RWPE2 (cell line): ENCODE measurements at places on chromosomes 13 and 19.

- DNase-seq = no peak
- H3K4me1 ChIP-seq = peaks cover 36% of the 10 kb centered on the region
- H3K27ac ChIP-seq = peak overlapping the region; percentile 99
- H3K4me3 ChIP-seq = no peak overlapping the region
Measured at GRCh38 chr13:94309997-94310855, 169.3 kb downstream of the DCT start.

DNA sequence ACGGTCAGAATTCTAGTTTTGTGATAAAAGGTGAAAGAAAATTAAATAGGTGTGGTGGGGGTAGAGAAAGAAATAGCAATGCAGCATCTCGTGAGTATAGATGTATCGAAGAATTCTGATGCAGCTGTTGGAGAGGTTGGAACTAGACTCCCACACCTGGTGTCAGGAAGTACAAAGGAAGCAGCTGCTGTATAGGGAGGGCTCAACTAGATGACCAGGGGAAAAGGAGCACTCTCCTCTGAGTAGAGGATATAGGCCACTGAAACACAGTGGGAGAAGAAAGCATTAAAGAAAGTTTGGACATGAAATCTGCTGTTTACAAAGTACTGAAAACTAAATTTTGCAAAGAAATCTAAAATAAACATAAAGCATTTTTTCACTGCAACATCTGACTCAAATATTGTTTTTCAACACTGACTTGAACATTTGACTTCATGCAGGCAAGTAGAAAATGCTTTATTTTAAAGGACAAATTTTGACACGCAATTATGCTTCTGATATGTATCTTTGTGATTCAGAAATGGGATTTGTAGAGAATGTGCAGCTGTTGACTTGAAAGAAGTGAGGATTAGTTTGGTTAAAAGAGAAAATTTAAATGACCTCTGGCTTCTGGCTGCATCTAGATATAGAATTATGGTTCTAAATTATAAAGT is 82.2 kb downstream of the MIPEP start:
- no peaks in the 10 kb centered on the region for H3K27me3 ChIP-seq
- H3K27ac ChIP-seq = no peak overlapping the region
- no peaks in the 10 kb centered on the region for H3K4me1 ChIP-seq

DNA sequence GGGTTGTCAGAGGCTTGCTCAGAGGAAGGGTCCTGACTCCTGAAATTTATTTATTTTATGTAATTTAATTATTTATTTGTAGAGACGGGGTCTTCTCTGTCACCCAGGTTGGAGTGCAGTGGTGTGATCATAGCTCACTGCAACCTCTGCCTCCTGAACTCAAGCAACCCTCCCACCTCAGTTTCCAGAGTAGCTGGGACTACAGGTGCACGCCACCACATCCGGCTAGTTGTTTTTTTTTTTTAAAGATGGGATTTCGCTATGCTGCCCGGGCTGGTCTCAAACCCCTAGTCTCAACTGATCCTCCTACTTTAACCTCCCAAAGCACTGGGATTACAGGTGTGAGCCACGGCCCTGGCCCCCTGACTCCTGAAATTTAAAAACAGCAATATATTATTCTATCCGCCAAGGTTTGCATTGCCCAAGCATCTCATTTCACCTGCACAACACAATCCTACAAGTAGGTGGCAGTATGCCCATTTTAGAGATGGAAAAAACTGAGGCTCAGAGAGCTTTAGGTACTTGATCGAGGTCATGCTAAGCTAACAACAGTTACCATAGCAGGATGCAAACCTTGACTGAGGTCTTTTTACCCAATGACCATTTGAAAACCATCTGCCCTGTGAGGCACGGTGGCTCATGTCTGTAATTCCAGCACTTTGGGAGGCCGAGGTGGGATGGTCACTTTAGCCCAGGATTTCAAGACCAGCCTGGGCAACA is 18.1 kb downstream of the ARHGEF18 start:
- H3K27ac ChIP-seq = no peak overlapping the region
- no peak for DNase-seq
- H3K4me1 ChIP-seq = peaks cover 9% of the 10 kb centered on the region
- H3K36me3 ChIP-seq = no peaks in the 10 kb centered on the region

GRCh38 chr13:110555601-110556223 is 5.8 kb downstream of the RAB20 start:
- no peak for DNase-seq
- H3K27ac ChIP-seq = no peak overlapping the region
- H3K4me1 ChIP-seq = peaks cover 4% of the 10 kb centered on the region
- H3K36me3 ChIP-seq = no peaks in the 10 kb centered on the region; the same call in 1 of the 2 replicates
- no peaks in the 10 kb centered on the region for H3K27me3 ChIP-seq

- no peaks in the 10 kb centered on the region for H3K27me3 ChIP-seq
- no peak overlapping the region for H3K4me3 ChIP-seq
- peak overlapping the region; percentile 65 for H3K27ac ChIP-seq
- H3K4me1 ChIP-seq = peaks cover 24% of the 10 kb centered on the region
Measured at GRCh38 chr13:105925496-105925895, 610.0 kb downstream of the EFNB2 start.

- DNase-seq = no peak
- no peaks in the 10 kb centered on the region for H3K4me1 ChIP-seq
- no peak overlapping the region for H3K4me3 ChIP-seq
- no peaks in the 10 kb centered on the region for H3K36me3 ChIP-seq
- no peaks in the 10 kb centered on the region for H3K27me3 ChIP-seq
Measured at GRCh38 chr13:58376775-58377174, 745.2 kb downstream of the PCDH17 start.

DNA sequence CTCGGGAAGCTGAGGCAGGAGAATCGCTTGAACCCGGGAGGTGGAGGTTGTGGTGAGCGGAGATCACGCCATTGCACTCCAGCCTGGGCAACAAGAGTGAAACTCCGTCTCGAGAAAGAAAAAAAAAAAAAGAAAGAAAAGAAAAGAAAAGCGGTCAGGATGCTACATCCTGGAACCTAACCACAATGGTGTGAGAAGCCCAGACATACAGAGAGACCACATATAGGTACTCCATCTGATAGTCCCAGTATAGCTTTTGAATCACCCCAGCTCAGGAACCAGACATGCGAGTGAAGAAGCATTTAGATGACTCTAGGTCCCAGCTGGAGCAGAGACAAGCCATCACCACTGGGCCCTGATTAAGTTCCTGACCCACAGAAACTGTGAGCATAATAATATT is 3.2 kb downstream of the IFNL1 start:
- no peak for DNase-seq
- no peak overlapping the region for H3K4me3 ChIP-seq
- no peaks in the 10 kb centered on the region for H3K36me3 ChIP-seq

DNA sequence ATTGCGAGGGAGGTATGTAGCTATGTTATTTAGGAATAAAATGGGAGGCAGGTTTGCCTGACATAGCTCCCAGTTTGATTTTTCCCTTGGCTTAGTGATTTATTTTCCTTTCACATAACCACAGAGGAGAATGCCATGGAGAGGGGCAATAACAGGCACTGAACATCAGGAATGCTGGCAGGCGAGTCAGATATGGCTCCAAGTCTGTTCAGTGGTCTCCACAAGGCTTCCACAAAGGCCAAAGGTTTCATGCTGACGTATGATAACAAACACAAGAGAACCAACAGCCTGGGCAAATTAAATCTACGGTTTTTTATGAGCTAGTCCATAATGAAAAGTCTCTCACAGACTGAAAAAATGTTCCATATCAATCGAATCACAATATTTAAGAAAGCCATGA is 66.7 kb downstream of the SUCLA2 start:
- no peak overlapping the region for H3K27ac ChIP-seq
- 0 out of 2 replicates have a peak, but pooled peaks cover 3% of the 10 kb centered on the region for H3K36me3 ChIP-seq
- no peak for DNase-seq
- no peak overlapping the region for H3K4me3 ChIP-seq

GRCh38 chr19:45780448-45781213 is 1.7 kb downstream of the DMPK start:
- H3K27me3 ChIP-seq = no peaks in the 10 kb centered on the region
- peak overlapping the region; percentile 82 for H3K27ac ChIP-seq
- H3K36me3 ChIP-seq = peaks cover 26% of the 10 kb centered on the region
- H3K4me1 ChIP-seq = peaks cover 27% of the 10 kb centered on the region
- DNase-seq = no peak

DNA sequence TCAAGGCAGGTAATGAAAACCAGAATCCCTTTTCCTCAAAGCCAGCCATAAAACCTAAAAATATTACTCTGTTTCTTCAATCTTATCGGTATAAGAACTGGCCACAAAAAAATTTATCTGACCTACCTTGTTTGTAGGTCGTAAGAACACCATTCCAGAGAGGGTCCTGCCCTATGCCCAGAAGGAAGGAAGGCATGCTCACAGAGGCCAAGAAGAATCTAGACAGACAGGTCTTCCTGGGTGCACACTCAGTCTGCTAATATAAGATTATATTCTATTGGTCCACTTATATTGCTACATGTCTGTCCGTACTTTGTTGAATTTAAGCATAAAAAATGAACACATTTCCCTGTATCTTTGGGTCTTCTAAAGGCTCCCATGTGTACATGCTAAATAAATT is 2136.1 kb upstream of the PCDH20 start:
- no peaks in the 10 kb centered on the region for H3K4me1 ChIP-seq
- no peak overlapping the region for H3K27ac ChIP-seq
- no peaks in the 10 kb centered on the region for H3K27me3 ChIP-seq

- H3K27ac ChIP-seq = peak overlapping the region; percentile 38
- peak overlapping the region; percentile 36 for H3K4me3 ChIP-seq
- H3K36me3 ChIP-seq = no peaks in the 10 kb centered on the region
- H3K27me3 ChIP-seq = no peaks in the 10 kb centered on the region
- peak; percentile 80 for DNase-seq
- H3K4me1 ChIP-seq = no peaks in the 10 kb centered on the region
Measured at GRCh38 chr19:56477429-56478338, 539 bp upstream of the ZNF667 start.

DNA sequence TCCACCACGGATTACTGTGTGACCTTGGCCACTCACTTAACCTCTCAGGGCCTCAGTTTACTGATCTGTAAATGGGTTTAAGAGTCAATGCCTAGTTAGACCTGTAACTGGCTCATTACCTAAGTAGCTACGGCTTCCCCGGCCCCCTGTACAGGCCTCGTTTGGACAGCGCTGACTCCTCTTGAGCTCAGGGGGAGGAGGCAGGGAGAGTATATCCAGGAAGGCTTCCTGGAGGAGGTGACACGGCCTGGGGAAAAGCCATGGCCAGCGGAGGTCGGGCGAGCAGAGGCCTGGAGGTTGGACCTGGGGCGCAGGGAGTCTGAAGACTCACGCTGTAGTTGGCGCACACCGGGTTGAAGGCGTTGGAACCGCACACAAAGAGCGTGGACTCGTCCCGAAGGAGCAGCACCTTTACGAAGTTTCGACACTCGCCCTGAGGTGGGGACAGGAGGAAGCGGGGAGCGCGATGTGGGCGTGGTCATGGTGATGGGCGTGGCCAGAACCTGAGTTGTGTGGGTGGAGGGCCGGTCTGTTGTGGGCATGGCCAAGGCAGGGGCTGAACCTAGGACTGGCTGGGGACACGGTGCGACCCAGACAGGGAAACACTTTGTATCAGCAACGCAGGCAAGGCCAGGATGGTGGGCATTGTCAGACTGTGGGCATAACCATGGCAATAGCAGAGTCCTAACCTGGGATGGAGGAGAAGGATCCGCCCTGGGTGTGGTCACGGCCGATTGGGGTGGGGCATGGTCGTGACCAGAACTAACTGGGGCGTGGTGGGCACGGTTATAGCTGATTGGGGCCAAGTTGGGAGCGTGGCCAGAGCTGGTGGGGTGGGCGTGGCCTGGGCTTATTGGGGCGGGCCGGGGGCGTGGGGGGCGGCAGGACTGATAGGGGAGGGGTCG is 3.6 kb downstream of the SEMA6B start:
- no peaks in the 10 kb centered on the region for H3K27me3 ChIP-seq
- H3K27ac ChIP-seq = no peak overlapping the region
- no peaks in the 10 kb centered on the region for H3K4me1 ChIP-seq
- H3K4me3 ChIP-seq = no peak overlapping the region
- no peak for DNase-seq
- no peaks in the 10 kb centered on the region for H3K36me3 ChIP-seq

DNA sequence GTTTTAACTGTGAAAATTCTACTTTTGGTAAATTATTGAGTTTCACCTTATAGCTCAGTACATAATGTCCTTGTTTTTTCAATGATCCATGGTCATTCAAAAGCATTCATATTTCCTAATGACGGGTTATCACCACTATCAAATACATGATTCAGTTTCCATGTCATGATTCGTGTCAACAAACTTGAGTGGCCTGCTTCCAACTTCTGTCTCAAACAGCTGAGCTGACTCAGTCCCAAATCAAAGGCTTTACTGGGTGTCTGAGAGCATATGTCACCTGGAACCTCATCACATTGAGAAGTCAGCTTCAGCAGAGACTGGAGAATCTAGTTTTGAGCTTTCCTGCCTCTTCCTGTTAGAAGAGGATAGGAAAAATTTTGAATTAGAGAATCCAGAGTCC is 40.3 kb upstream of the SGCG start:
- no peak overlapping the region for H3K4me3 ChIP-seq
- DNase-seq = no peak
- no peaks in the 10 kb centered on the region for H3K4me1 ChIP-seq
- no peaks in the 10 kb centered on the region for H3K36me3 ChIP-seq

- H3K36me3 ChIP-seq = no peaks in the 10 kb centered on the region
- no peaks in the 10 kb centered on the region for H3K4me1 ChIP-seq
- peaks cover 5% of the 10 kb centered on the region for H3K27me3 ChIP-seq
- H3K27ac ChIP-seq = no peak overlapping the region
Measured at GRCh38 chr13:57918913-57919312, 287.4 kb downstream of the PCDH17 start.
